Osteoblast (primary cell): ENCODE measurements at places on chromosomes 4 and X. TPM values are rescaled to one million over a fixed set of nuclear protein-coding genes. Genes with fewer than 3 reads are reported as not detected.

Gene NHSL2
- total RNA-seq: 1.1 and 1.8 TPM in 2 replicates

Gene DIPK2B
- not detected in 2 replicates for total RNA-seq

DNA sequence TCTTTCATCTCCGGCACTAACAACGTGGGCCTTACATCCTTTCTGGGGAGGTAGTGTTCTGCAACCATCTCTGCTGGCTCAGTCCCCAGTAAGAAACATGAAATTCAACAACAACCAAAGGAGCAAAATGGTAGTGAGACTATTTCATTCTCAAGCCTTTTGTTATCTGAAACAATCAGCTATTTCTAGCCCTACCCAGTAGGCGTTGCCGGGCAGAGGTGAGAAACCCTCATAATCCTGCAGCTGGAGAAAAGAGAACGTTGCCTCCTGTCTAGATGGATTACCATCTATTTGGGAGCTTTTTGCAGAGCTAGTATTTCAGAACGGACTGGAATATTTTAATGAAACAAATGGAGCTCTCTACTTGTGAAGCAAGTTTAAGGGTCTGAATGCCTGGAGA, 66.4 kb upstream of the GPR174 start:
- DNase-seq: no peak

- no peak for DNase-seq
Measured at GRCh38 chr4:152258804-152259708, 276.8 kb downstream of the FBXW7 start.

DNA sequence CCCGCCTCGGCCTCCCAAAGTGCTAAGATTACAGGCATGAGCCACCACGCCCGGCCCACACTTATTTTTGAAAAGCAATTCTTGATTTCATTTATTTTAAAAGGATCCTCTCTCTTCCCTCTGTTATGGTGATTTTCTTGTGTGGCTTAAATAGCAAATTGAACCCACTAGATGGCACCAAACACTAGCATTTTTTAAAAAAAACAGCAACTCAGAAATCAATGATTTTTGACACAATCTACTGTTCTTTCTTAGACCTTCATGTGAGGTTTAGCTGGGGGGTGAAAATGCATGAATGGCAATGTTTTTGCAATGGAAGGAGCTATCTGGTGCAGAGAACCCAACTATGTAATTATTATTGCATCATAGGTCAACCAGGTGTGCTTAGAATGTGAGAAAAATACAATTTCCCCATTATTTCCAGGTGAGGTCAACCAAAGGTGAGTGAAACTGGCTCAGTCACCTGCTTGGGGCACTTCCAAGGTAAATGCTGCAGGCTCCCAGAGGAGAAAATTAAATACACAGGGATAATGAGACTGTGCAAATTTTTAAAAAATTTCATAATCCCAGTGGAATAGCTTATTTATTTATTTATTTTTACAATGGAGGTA, 226.7 kb upstream of the PRKX start:
- DNase-seq: peak; percentile 39

GRCh38 chr4:1988327-1988724, 20.4 kb downstream of the NELFA start:
- DNase-seq: no peak

GRCh38 chr4:110306303-110306702, 107.9 kb upstream of the ELOVL6 start:
- DNase-seq: no peak

GRCh38 chrX:47540754-47541538, 20.1 kb upstream of the ARAF start:
- DNase-seq: peak; percentile 92
